Stimulated activated CD8-positive, alpha-beta memory T cell treated with anti-CD3 and anti-CD28 coated beads, Interleukin-2, amount 100 ng/mL, for 1 hour (primary cell): ENCODE measurements at places on chromosomes 7 and 10.

DNA sequence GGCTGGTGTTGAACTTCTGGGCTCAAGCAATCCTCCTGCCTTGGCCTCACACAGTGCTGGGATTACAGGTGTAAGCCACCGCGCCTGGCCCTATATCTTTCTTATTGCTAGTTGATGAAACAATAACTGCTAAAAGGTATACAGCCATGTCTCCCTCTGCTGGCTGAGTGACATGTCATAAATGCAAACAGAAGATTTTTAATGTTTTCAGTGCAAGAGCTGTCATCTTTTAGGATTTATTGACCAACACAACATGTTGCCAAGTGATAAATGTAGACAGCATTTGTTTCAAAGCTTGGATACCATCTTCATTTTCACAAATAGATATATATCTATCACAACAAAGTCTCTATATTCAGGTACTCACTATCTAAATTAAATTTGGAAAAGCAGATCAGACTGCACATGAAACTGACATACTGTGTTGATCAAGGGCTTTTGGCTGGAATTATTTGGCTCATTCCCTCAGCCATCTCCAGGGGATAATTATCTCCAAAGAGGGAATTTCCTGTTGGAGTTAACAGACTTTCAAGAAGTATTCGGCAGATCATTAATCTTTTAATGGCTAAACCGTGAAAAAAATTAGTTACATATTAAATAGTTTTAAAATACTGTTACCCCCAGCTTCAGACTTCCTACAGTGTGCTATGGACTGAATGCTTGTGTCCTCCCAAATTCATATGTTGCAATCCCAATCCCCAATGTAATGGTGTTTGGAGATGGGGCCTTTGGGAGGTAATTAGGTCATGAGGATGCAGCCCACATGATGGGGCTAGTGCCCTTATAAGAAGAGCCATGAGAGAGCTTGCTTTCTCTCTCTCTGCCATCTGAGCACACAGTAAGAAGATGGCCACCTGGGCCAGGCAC, 41.3 kb upstream of the SRPK2 start:
- peak; percentile 22 for DNase-seq

DNA sequence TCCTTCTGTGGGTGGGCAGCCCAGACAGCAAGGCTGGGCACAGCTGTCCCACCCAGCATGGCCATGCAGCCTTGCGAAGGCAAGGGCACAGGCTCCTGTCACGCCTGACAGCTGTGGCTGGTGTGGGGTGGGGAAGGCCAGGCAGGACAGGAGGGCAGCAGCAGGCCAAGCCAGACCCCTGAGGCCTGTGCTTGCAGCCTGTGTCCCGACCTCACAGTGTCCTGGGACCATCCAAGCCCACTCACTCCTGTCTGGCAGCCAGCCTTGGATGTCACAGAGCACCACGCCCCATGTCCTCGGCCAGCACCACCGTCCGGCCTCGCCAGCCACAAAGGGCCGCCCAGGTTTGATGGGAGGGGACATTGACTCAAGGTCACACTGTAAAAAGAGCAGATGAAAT, 85.5 kb upstream of the LRRC4 start:
- no peak for DNase-seq

DNA sequence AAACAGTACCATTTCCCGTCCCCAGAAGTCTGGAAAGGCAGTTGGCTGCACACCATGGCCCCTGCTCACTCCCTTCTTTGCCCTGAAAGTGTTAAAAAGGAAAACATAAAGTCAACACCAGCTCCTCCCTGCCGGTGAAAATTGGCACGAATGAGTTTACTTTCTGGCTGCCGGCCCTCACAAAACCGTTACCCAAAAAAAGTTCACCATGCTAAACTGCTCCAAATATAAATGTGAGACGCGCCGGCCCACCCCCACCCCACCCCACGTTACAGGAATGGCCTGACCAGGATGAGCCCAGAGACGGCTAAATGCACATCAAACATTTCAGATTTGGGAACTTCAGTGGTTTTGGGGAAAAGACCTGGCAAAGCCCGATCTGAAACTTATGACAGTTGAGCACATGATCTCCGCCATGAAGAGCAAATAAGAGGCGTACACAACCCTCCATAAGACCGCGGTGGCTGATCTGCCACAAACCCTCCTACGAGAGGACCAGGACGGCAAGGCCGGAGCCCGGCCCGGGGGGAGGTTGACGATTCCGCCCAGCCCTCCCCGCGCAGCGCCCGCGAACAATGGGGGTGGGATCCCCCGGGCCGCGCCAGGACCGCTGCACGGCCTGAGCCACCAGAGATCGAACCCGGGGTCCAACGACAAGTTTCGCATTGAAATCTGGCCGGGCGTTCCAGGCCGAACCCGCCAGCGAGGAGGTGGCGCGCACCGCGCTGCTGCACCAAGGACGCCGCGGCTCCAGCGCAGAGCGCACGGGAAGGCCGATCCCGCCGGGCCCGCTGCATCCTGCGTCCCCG, 952 bp downstream of the DIP2C start:
- no peak for DNase-seq

GRCh38 chr7:22629056-22629455, 97.9 kb upstream of the IL6 start:
- no peak for DNase-seq

DNA sequence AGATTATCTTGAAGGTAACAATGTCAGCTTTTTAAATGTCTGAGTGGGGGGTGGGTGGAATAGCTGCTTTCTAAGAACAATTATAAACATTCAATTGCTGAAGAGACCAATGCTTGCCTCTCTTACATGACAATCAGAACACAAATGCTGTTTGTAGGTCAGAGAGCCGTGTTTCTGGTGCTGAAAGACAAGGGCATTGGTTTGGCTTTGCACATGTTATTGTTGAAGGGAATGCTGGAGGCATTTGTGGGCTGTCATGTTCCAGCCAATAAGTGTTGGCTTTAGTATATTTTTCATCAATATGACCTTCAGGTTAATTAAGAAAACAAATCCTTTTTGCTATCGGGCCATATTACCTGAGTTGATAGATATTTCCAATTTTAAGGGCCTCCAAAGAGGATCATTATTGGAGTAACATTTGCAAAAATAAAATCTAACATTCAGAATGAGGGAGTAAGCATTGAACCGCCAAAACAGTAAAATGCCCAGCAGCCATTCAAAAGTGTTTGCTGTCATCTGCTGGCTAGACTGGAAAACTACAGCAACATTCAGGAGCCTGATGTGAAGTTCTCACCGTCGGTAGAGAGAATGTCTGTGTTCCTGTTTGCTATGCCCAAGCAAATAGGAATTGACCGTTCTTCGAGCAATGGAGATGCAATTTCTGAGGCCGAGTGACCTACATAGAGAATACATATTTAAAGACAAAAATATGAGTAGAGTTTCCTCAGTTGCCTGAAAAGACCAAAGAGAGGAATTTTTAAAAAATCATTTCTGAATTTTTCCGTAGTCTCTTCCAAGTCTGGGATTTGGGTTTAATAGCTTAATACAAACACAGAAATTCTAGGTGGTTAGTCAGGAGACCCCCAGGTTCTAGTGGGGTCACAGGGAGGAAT, 118.9 kb downstream of the APBB1IP start:
- DNase-seq = no peak

DNA sequence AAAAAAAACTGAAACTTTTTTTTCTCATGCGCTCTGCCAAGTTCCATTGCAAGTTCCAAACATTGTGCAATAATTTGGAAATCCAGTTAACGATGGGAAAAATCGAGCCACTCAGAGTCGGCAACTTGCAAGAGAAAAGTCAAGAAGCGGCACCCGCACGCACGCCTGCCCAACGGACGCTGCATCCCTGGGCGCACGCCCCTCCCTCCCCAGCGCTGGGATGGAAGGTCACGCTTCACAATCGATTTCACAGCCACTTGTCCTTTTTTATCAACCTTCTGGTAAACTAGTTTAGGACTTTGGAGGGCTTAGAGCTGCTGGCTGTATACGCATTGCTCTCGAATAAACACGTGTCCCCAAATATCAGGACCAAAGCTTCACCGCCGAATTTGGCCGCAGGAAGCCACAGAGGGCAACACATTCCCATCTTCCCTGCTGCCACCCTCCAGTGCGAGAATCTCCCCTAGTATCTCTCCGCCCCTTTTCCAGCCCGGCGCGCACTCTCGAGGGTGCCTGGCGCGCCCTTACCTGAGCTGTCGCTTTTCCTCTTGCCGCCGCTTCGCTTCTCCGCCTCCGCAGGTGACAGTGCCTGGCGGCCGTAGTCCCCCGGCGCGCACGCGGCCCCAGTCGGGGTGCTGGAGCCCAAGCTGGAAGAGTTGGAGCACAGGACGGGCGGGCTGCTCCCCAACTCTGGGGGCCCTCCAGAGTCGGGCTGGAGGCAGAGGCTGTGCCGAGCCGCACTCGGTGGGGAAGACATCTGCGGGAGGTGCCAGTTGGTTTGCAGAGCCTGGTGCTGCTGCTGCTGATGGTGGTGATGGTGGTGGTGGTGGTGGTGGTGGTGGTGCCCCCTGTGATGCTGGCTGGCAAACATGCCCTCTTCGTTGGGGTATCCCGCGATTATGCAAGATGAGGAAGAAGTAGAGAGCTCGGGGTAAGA, 857 bp downstream of the MEOX2 start:
- no peak for DNase-seq
